ENCODE measurements at places on chromosomes 11 and 22.

GRCh38 chr11:61797263-61797944 lies 4.7 kb downstream of the FEN1 start:
- DNase-seq = peak; percentile 64

DNA sequence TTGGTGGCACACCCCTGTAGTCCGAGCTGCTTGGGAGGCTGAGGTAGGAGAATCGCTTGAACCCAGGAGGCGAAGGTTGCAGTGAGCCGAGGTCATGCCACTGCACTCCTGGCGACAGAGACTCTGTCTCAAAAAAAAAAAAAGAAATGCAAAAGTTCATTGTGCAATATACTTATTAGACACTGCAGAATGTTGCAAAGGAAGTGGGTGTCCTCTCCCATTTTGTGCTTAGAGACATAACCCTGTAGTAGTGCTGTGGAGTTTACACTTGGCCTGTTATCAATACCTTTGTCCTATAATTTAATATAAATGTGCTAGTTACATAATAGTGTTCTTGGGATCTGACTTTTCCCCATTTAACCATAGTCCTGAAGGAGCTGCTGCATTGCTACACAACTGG lies 9.4 kb downstream of the BCL2L13 start:
- no peak for DNase-seq

DNA sequence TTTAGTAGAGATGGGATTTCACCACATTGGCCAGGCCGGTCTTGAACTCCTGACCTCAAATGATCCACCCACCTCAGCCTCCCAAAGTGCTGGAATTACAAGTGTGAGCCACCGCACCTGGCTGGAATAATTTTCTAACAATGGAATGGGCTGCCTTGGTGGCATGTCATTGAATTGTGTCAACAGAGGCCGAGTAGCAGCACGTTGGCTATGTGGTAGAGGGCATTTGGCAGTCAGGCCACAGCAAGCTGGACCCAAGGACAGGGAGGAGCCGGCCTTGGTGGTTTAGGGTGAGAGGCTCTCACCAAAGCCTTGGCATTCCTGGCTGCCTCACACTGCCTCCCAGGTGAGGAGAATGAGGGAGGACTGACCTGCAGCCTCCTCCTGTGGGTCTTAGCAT lies 4.1 kb upstream of the NIPSNAP1 start:
- no peak for DNase-seq

DNA sequence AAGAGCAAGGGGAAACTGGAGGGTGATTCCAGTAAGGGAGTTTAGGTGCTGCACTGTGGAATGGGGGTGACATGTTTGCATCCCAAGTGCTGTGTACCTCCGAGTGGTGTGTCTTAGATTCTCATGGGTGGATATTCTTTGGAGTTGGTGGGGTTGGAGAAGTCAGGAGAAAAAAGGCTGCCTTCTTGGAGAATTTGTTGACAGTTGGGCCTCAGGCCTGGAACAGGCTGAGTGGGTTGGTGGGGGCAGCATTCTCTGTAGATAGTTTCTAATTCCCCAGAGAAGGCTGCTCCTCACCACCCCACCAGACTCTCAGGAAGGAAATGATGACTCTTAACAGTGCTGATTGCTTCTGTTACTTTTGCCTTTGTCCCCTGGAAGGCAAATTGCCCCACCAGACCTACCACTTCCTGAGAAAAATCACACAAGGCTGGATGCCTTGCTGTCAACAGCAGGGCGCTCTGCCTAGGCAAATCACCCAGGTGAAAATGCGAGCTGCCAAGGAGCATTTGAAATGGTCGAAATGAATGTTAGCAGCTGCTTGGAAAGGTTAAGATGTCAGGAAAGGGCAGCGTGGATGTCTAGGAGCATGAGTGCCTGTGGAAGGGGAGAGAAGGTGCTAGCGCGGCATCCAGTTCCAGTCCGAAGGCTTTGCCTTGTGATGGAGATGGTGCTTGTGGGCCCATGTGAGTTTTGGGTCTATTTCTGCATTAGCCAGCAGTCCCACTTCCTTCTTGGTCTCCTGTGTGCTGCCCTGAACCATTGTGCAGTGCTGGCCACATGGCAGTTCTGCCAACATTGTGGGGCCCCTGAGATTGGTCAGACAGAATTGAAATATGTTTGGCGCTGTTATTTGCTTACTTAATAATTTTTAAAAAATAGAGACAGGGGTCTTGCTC lies 29.7 kb upstream of the SORL1-AS1 start:
- no peak for DNase-seq

DNA sequence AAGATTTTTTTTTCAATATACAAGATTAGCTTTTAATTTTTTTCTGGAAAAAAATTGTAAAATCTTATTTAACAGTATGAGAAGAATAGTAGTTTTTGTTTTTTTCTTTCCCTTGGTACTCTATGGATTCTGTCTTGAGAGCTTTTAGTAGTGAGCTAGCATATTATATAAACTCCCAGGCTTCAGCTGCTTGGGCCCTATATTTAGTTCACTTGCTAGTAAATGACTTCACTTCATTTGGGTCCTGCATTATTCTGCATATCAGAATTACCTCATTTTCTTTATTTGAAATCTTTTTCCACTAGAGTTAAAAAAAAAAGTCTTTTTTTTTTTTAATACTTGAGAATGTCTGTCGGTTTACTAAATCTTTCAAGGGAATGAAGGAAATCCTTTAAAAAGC lies 33.1 kb downstream of the HIPK3 start:
- no peak for DNase-seq

DNA sequence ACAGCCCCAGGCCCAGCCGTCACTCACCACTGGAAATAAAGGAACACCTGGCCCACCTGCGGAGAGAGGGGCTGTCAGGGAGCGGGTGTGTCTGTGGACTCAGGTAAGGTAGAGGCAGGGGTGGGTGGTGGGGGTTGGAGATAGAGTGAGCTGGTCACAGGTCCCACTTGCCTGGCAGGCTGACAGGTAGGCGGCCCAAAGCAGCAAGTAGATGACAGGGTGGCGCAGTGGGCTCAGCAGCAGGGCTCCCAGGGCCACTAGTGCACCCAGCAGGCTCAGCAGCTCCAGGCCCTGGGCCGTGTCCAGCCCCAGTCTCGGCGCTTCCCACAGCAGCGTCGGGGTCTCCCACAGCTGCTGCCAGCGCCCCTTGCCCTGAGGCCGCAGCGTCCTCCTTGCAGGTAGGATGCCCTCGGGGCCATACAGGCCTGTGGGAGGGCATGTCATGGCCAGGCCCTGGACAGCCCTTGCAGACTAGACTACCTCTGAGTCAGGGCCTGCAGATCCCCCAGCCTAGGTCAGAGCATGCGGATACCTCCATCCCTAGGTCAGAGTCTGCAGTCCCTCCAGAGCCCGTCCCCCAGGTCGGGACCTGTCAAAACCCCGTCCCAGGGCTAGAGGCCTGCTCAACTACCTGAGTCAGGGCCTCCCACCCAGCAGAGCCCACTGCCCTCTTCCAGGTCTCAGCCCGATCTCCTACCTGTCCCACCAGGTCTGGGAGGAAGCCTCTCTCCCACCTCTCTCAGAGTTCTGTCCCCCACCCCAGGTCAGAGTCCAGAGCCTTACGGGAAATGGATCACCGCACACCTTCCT lies 686 bp downstream of the LMF2 start:
- no peak for DNase-seq

DNA sequence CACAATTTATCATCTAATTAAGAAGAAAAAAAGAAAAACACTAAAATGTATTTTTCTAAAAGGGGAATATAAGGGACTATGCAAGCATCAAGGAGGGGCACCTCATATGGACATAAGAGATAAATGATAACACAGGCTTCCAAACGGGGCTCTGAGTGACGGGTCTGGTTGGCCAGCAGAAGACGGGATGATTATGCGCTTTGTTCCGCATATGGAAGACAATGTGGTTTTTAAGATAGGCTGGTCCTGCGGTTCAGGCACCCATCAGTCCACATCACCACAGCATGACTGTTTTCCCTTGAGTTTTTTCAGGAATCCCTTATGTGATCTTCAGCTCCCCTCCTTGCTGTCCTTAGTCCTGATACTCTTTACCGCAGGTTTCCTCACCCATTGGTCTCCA lies 404.6 kb downstream of the OPCML start:
- no peak for DNase-seq

DNA sequence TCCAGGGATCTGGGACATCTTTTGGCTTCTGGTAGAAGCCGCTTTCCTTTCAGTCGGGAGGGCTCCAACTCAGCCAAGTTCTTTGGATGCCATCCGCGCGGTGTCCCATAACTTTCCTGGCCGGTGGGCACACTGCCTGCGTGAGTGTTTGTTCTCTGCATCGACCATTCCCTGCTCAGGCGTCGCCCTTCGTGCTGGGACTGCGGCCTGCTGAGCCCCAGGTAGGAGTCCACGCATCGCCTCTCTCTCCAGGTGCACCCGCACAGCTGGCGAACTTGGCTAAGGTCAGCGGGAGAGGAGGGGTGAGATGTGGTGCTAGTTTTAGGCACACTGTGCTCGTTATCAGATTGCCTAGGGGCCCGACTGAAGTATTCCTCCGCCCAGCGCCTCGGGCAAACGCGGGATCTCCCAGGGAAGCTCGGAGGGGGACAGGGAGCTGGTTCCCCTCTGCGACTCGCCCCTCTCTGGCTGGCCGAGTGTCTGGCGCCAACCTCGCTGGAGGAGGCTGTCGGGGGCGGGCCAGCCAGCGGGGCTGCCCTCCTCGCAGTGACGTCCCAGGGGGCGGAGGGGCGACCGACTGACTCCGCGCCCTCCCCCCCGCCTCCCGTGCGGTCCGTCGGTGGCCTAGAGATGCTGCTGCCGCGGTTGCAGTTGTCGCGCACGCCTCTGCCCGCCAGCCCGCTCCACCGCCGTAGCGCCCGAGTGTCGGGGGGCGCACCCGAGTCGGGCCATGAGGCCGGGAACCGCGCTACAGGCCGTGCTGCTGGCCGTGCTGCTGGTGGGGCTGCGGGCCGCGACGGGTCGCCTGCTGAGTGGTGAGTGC lies at the start of gene LAYN:
Gene LAYN (plus strand): TSS at position 607 of the 823 bp plus-strand sequence. CDS start 124 bp downstream, at position 731.
- DNase-seq = no peak

GRCh38 chr11:27391331-27392015 lies 28.5 kb upstream of the CCDC34 start:
- DNase-seq = peak; percentile 36

DNA sequence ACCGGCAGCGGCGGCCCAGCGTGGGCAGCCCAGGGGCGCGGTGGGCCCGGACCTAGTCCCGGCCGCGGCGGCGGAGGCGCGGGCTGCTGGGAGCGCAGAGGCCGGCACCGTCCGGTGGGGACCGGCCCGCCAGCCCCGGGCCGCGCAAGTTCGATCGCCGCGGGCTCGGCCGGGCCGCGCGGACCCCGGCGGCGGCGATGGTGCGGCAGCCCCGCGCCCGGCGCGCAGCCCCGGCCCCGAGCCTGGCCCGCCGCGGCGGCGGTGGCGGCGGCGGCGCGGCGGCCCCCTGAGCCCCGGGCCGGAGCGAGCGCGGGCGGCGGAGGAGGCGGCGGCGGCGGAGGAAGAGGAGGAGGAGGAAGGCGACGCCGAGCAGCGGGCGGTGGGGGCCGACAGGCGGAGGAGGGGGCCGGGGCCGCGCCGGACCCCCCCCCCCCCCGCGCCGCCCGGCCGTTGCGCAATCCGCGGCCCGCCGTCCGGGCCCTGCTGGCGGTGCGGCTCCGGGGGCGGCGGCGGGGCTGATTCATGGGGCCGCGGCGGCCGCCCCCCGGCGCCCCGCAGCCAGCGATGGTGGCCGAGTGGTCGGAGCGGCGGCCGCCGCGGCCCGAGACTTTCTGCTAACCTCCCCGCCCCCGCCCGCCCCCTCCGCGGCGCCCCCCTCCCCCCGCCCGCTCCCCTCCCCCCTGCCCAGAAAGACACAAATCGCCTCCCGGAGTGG lies 1251.9 kb downstream of the BRD1 start:
- DNase-seq = no peak

DNA sequence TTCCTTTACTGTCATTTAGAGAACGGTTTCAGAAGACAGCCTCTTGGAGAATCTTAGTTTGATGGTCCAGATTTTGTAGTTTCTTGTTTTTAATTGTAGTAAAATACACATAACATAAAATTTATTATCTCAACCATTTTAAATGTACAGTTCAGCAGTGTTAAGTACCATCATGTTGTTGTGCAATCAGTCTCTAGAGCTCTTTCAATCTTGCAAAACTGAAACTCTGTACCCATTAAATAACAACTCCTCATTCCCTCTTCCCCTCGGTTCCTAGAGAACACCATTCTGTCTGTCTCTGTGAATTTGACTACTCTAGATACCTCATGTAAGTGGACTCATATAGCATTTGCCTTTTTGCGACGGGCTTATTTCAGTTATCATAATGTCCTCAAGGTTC lies 69.8 kb downstream of the GRIK4 start:
- no peak for DNase-seq

DNA sequence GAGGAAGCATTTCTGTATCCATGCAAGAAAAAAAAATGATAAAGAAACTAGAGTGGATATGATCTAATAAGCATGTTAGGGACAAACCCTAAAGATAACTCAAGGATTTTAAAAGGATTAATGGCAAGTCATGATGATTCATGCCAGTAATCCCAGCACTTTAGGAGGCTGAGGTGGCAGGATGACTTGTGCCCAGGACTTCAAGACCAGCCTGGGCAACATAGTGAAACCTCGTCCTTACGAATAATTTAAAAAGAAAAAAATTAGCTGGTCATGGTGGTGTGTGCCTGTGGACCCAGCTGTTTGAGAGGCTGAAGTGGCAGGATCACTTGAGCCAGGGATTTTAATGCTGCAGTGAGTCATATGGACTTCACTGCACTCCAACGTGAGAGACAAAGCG lies 145.5 kb upstream of the BLID start:
- no peak for DNase-seq

DNA sequence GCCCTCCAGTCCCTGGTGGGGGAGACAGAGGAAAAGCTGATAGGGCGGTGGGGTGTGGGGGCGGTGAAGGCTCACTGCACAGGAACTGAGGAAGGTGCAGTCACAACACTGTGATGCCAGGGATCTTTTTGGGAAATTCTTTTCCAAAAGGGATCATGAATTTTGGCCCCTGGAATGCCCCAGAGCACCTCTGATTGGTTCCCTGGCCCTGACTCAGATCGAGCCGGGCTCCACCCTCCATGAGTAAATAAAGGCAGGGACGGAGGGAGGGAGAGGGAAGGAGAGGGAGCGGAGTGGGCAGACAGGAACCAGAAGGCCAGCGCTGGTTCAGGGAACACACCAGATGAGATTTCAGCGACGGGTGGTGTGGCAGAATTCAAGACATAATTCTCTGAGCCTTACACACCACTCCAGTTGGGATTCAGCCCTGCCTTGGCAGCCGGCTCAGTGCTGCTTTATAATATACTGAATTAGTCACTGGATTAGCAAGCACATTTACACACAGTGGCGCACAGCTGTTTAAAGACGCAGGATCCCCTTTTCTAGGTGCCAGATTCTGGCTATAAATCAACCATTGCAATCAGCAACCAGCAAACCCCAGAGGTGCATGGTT lies 80.3 kb downstream of the ETS1 start:
- peak; percentile 95 for DNase-seq

Data from astrocyte (in vitro differentiated cells and primary cell).